ENCODE measurements at places on chromosomes 6 and 20.

DNA sequence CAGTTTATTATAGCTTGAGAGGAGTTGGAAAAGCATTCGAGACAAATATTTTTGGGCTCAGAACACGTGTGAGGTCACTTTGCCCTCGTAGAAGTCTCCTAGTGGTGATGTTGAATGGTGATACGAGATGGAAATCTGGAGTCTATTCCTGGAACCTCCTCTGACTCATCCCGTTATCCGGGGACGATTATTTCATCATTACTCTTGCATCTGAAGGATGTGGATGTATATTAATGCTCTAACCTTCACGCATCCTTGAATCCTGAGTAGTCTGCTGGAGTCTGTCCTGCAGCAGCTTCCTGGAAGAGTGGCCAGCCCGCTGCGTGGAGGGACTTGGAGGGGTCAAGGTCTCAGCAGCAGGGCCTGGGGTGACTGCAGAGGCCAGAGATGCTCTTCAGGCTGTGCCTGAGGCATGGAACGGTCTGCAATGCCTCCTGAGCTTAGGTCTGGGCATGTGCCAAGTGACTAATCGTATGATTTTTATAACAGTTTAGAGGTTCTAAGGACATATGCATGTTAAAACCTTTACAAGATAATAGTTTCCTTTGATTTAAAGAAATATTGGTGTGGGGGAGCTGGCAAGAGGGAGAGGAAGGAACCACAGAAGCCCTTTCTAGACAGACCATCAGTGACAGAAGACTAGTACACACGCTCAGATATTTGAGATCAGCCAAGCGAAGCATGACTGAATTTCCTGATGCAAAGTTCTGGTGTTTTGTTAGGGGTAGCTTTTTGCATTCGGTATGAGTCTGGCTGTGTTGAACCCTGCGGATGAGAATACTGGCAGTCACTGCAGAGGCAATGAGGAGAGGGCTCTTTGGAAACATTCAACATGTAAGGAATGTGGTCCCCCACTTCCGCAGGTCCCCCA lies 400.2 kb downstream of the QKI start:
- H3K36me3 ChIP-seq = no peaks in the 10 kb centered on the region
- H3K27ac ChIP-seq = no peak overlapping the region
- no peak overlapping the region for H3K4me3 ChIP-seq
- no peaks in the 10 kb centered on the region for H3K27me3 ChIP-seq
- H3K4me1 ChIP-seq = peaks cover 4% of the 10 kb centered on the region
- no peak for DNase-seq

GRCh38 chr6:135129136-135129856 lies 51.8 kb upstream of the MYB start:
- no peak overlapping the region for H3K4me3 ChIP-seq
- H3K27ac ChIP-seq = no peak overlapping the region
- no peak for DNase-seq
- H3K36me3 ChIP-seq = no peaks in the 10 kb centered on the region

DNA sequence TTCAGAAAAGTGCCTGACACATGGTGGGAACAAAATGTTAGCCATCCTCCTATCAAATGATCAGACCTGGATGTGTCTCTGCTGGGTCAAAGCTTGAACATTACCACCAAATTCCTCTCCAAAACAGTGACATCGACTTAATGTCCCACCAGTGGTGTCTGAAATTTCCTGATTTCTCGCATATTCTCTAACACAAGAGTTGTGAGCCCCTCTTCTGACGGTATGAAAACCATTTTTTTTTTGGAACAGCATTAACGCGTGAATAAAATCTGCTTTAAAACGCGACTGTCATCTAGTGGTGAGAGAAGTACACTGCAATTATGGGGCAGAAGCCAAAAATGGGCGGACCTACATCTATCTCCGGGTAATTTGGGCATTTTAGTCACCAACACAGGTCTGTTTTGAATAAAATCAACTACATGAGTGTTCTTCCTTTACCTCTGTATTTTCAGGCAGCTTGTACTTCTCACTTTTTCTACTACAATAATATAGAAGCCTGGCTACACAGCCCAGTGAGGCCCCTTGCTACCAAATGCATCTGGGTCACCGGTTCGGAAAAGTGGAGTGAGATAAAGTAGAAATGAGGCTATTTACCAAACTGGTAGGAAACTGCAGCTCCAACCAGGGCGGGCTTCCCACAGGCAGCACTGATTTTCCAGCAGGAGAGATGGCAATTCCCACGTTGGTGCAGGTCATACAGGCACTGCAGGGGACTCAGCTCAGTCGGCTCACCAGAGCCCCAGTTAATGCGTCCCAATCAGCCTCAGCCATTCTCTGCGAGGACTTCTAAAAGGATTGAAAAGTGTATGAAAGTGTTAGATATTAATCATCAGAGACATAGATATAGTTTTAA lies 27.4 kb downstream of the MGME1 start:
- H3K27me3 ChIP-seq = no peaks in the 10 kb centered on the region
- no peaks in the 10 kb centered on the region for H3K36me3 ChIP-seq
- no peak overlapping the region for H3K27ac ChIP-seq
- DNase-seq = no peak

GRCh38 chr6:32886681-32887383 lies 32.8 kb downstream of the PSMB9 start:
- no peaks in the 10 kb centered on the region for H3K27me3 ChIP-seq
- H3K36me3 ChIP-seq = no peaks in the 10 kb centered on the region
- no peak overlapping the region for H3K4me3 ChIP-seq
- DNase-seq = no peak
